ENCODE measurements at places on chromosomes 1 and 21.

DNA sequence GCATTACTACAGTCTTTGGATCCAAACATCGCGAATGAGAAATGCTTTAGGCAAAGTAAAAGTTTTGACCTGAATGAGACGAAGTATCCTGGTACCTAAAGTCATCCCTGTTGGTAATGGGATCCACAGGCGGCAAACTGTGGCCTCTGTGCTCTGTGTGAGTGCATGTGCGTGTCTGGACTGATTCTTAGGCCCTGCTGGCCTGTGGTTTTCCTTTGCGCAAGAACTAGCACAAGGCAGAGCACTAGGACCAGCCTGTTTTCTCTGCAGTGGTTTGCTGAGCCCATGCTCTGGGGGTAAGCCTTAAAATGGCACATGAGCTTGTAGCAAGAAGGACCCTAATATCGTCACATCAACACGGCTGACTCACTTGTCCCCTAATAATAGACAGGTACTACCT lies 251.2 kb downstream of the DSCAM start:
- DNase-seq = no peak

DNA sequence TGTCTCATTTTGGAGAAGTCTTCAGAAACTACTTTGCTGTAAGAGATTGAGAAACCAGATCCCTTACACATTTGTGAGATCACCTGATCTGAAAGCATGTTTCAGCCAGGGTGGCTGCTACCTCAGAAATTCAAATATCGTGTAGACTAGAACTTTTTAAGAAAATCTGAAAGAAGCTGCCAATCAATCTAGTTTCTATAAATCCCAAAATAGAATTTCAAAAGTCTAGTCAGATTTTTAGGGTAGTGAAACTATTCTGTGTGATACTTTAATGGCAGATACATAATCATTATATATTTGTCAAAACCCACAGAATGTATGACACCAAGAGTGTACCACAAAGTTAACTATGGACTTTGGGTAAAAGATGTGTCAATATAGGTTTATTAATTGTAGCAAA lies 79.9 kb upstream of the PLPPR5 start:
- DNase-seq = no peak

DNA sequence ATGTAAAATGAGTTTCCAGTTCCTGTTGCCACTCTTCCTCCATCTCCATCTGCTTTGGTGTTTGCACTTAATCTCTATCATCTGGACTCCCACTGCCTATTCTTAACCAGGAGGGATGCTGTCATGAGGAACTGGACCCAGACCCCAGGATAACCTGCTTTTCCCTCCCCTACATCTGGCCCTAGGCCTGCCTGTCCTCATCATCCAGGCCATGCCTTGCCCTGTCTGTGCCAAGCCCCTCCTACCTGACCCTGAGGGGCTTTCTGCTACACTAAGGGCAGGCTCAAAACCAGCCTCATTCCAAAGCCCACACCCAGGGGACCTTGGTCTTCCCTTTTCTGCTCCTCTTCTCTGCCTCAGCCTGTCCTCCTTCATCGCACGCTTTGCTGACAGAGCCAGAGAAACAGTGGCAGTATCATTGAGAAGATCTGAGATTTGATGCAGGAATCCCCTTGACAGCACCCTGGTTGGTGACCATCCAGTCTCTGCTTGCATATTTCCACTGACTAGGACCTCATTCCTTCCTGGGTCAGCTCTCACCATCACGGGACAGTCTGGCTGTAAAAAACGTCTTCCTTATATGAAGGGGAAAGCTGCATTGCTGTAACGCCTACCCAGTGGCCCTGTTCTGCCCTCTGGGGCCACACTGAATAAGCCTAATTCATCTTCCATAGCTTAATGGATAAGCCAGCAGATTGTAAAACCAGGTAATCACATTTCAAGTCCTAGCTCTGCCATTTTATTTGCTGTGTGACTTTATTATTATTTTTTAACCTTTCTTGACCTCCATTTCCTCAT lies 38.8 kb downstream of the PLXNA2 start:
- no peak for DNase-seq

DNA sequence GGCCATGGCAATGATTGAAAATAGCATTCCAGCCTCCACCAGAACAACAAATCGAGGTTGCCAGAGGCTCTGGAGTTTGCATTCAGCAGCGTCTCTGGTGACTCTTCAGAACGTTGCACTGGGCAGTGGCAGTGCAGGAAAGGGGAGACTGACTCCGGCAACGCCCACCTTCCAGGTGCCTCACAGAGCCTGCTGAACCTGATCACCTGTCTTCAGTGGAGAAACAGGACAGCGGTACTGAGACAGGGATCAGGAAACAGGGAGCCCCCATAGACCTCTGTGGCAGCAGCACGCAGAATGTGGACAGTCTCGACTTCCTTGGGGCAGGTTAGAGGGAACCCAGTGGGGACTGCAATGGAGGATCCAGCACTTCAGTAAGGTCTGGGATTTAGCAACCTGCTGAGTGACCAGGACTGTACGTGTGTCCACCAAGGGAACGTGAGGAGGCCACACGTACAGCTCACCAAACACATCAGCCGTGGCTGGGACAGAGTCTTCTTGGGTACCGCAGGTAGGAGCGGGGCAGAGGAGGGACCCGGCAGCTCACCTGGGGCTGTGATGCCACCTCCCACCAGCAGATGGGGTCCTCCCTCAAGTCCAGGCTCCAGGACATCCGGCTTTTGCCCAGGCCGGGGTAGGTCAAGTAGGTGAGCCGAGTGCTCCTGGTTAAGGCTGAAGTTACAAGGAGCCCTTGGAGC lies 128.6 kb downstream of the PRDM2 start:
- no peak for DNase-seq

DNA sequence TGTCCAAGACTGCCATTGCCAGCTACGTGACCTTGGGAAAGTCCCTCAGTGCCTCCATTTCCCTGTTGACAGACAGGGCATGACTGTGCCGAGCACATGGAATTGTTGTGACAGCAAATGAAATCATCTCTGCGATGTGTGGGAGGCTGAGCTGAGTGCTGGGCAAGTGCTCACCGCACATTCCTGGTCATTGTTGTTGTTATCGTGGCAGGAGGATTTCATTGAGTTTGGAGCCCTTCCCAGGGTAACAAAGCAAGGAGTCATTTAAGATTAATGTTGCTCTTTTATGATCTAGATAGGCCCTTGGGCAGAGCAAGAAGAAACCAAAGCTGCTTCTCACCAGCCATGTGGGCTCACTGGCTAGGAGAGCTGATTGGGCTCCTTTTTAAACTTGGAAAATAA lies 39.6 kb upstream of the ITPKB start:
- no peak for DNase-seq

All from activated CD8-positive, alpha-beta memory T cell treated with anti-CD3 and anti-CD28 coated beads for 4 hours (primary cell).